ENCODE measurements at places on chromosomes 3 and 15.

GRCh38 chr15:78949461-78949860, 4.6 kb upstream of the CTSH start:
- H3K27ac ChIP-seq, result no peak overlapping the region
- H3K4me3 ChIP-seq, result no peak overlapping the region
- no peaks in the 10 kb centered on the region for H3K27me3 ChIP-seq
- peaks cover 5% of the 10 kb centered on the region for H3K4me1 ChIP-seq

DNA sequence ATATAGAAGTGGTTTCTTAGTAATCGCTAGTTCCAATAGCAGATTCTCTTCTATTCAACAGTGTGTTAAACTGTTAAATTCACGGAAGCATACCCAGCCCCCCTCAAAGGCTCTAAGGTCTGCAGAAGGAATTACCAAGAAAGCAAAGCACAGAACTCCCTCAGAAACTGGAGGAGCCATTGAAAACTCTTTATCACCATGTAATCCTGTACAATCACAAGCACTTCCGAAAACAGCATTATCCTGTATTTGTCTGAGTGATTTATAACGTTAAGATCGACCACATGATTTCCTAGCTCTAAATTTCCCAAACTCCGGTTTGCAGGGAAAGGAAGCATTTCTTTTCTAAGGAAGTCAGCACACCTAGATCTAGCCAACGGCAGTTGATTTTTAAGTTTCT, 20.0 kb downstream of the MYO1E start:
- no peaks in the 10 kb centered on the region for H3K36me3 ChIP-seq
- no peak overlapping the region for H3K4me3 ChIP-seq
- H3K27ac ChIP-seq, result no peak overlapping the region
- peaks cover 5% of the 10 kb centered on the region for H3K27me3 ChIP-seq
- peaks cover 41% of the 10 kb centered on the region for H3K4me1 ChIP-seq

DNA sequence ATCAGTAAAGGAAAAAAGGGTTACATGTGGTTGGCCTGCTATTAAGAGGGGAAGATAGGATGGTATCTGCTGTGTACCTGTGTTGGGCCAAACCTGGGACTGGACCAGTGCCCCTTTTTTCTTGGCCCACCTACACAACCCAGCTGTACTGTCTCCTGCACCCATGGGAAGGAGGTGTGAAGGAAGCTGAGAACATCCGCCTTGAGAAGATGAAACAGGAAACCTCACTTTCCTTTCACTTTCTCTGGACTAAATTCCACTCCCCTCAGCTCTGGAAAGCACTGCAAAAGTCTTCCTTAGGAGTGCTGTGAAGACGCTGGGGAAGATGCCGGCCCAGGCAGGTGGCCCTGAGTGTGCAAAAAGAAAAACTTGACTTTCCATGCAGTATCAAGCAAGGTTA, 37.6 kb downstream of the LRRN1 start:
- H3K27ac ChIP-seq, result no peak overlapping the region
- peaks cover 7% of the 10 kb centered on the region for H3K36me3 ChIP-seq
- no peak for DNase-seq
- H3K4me3 ChIP-seq, result peak overlapping the region; percentile 24

GRCh38 chr15:100681335-100681746, 79.0 kb downstream of the ASB7 start:
- no peak overlapping the region for H3K4me3 ChIP-seq
- H3K27ac ChIP-seq, result no peak overlapping the region
- H3K36me3 ChIP-seq, result peaks cover 3% of the 10 kb centered on the region
- no peak for DNase-seq

GRCh38 chr3:134106580-134106979, 76.9 kb upstream of the SLCO2A1 start:
- no peak for DNase-seq
- peaks cover 2% of the 10 kb centered on the region for H3K27me3 ChIP-seq
- H3K4me1 ChIP-seq, result no peaks in the 10 kb centered on the region
- no peak overlapping the region for H3K4me3 ChIP-seq
- H3K36me3 ChIP-seq, result peaks cover 16% of the 10 kb centered on the region
- no peak overlapping the region for H3K27ac ChIP-seq

- peaks cover 5% of the 10 kb centered on the region for H3K27me3 ChIP-seq
- no peak overlapping the region for H3K27ac ChIP-seq
- no peaks in the 10 kb centered on the region for H3K4me1 ChIP-seq
- no peak for DNase-seq
- H3K36me3 ChIP-seq, result no peaks in the 10 kb centered on the region
These were observed 86.7 kb upstream of the SELENOK start for GRCh38 chr3:53978386-53978785.

DNA sequence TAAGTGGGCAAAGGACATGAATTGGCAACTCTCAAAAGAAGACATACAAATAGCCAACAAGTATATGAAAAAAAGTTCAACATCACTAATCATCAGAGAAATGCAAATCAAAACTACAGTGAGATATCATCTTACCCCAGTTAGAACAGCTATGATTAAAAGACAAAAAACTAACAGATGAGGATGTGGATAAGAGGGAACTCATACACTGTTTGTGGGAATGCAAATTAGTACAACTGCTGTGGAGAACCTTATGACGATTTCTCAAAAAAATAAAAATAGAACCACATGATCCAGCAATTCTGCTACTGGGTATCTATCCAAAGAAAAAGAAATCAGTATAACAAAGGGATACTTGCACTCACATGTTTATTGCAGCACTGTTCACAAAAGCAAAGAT, 28.6 kb downstream of the NEK10 start:
- no peak overlapping the region for H3K27ac ChIP-seq
- no peaks in the 10 kb centered on the region for H3K36me3 ChIP-seq
- no peak for DNase-seq

DNA sequence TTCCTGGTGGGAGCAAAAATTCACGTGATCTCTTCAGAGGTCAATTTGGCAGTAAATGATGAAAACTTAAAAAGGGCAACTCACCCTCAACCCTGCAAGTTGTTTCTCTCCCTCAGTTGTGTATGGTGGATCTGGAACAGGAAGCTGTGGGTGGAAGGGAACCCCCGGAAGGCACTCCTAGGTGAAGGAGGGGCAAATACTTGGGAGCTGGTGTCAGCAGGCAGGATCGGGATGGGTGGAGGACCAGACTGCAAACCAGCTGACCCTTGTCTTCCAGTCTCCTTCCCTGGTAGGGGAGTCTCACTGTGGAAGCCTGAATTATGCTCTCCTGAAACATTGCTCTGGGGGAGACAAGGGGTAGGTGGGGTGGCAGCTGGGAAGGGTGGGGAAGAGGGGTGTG, 33.5 kb downstream of the PRR23E start:
- no peak overlapping the region for H3K4me3 ChIP-seq
- no peak for DNase-seq
- H3K4me1 ChIP-seq, result peaks cover 16% of the 10 kb centered on the region
- peaks cover 7% of the 10 kb centered on the region for H3K27me3 ChIP-seq

GRCh38 chr3:8087951-8088350, 413.7 kb upstream of the LMCD1 start:
- H3K4me1 ChIP-seq, result no peaks in the 10 kb centered on the region
- H3K27ac ChIP-seq, result no peak overlapping the region
- no peaks in the 10 kb centered on the region for H3K27me3 ChIP-seq
- no peak for DNase-seq
- H3K4me3 ChIP-seq, result no peak overlapping the region

GRCh38 chr15:56244038-56244810, 545 bp upstream of the RFX7 start:
- peaks cover 10% of the 10 kb centered on the region for H3K27me3 ChIP-seq
- H3K27ac ChIP-seq, result peak overlapping the region; percentile 89
- H3K4me1 ChIP-seq, result peaks cover 42% of the 10 kb centered on the region

- no peak for DNase-seq
- H3K27me3 ChIP-seq, result no peaks in the 10 kb centered on the region
- H3K4me3 ChIP-seq, result no peak overlapping the region
- H3K36me3 ChIP-seq, result no peaks in the 10 kb centered on the region
These were observed 23.1 kb upstream of the ANKRD28 start for GRCh38 chr3:15820911-15821310.

DNA sequence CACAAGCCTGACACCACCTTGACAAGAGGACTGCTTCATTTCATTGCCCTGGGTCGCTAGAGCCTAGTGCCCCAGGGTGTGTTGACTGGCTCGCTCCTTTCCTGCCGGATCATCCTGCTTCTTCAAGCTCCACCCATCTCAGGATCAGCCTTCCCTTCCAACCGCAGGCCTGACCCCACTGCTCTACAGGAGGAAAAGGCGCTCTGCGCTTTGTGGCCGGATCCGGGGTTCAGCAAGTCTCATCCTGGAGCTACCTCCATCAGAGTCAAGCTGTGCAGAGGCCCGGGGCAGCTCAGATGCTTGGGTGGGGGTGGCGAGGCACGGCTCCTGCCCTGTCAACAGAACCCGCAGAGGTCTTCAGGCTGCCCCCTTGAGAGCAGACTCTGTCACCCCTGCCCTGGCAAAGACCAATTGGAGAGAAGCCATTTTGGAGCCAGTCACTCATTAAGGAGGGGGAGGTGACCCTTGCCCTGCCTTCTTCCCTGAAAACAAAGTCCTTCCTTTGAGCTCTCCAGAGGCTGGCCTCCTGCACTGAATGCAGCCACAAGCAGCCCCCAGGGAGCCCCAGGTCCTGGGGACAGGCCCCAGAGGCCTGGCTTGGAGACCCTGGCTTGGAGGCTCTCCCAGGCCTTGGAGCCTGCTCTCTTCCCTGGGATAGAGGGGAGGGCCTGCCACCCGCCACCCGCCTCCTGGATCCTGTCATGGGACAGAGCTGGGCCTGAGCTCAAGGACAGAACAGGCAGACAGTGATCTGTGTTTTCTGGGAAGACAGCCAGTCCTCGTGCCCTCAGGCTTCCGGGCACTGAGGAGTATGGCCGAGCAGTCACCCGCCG, 80.3 kb downstream of the CPN2 start:
- H3K4me3 ChIP-seq, result peak overlapping the region; percentile 58
- no peak overlapping the region for H3K27ac ChIP-seq
- no peak for DNase-seq
- H3K27me3 ChIP-seq, result peaks cover 18% of the 10 kb centered on the region
- peaks cover 40% of the 10 kb centered on the region for H3K4me1 ChIP-seq

DNA sequence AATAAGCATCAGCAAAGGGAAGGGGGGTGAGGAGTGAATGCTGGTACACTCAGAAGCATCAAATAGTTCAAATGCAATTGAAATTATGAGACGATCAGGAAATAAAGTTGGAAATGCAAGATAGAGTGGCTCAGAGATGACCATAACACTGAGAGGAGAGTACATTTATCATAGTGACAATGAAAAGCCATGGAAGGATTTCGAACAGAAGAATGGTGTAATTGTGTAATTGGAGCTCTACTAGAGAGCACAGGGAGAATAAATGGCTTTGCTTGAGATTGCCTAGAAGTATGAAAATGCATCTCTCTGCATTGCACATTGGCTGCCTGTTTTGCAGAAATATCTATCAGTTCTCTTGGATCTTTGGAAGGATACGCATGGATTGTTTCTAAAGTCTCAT, 163.3 kb downstream of the TP63 start:
- H3K27ac ChIP-seq, result no peak overlapping the region
- peaks cover 1% of the 10 kb centered on the region for H3K27me3 ChIP-seq
- no peak for DNase-seq
- H3K36me3 ChIP-seq, result no peaks in the 10 kb centered on the region
- no peaks in the 10 kb centered on the region for H3K4me1 ChIP-seq

DNA sequence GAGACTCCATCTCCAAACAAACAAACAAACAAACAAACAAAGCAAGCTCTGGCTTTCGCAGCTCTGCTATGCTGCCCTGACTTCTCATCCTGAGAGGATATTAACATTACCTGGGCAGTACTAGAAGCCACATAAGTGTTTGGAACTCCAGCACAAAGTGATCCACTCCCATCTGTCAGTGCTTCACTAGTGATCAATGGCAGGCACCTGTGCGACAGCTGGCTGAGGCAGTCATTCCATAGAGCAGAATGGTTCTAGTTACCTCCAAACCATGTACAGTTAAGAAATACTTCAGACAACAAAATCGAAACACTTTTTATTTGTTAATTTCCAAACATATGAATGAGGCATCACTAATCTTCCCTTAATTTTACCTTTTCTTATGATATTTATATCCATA, 2.8 kb upstream of the MB21D2 start:
- H3K4me1 ChIP-seq, result peaks cover 15% of the 10 kb centered on the region
- H3K27ac ChIP-seq, result no peak overlapping the region
- H3K27me3 ChIP-seq, result peaks cover 6% of the 10 kb centered on the region
- peaks cover 3% of the 10 kb centered on the region for H3K36me3 ChIP-seq
- no peak overlapping the region for H3K4me3 ChIP-seq
- DNase-seq, result no peak

- no peak for DNase-seq
- no peaks in the 10 kb centered on the region for H3K27me3 ChIP-seq
- no peak overlapping the region for H3K4me3 ChIP-seq
- no peaks in the 10 kb centered on the region for H3K36me3 ChIP-seq
- H3K4me1 ChIP-seq, result no peaks in the 10 kb centered on the region
These were observed 270.4 kb downstream of the ZBBX start for GRCh38 chr3:167109746-167110145.

GRCh38 chr3:182078316-182078715, 366.6 kb downstream of the SOX2 start:
- H3K27ac ChIP-seq, result no peak overlapping the region
- H3K27me3 ChIP-seq, result no peaks in the 10 kb centered on the region
- H3K36me3 ChIP-seq, result no peaks in the 10 kb centered on the region
- H3K4me3 ChIP-seq, result no peak overlapping the region
- no peaks in the 10 kb centered on the region for H3K4me1 ChIP-seq

- no peak overlapping the region for H3K4me3 ChIP-seq
- H3K36me3 ChIP-seq, result no peaks in the 10 kb centered on the region
- H3K27me3 ChIP-seq, result peaks cover 2% of the 10 kb centered on the region
- H3K27ac ChIP-seq, result no peak overlapping the region
These were observed 280.2 kb upstream of the ICE2 start for GRCh38 chr15:60758961-60759729.

- H3K4me3 ChIP-seq, result peak overlapping the region; percentile 97
- DNase-seq, result peak; percentile 94
- peaks cover 62% of the 10 kb centered on the region for H3K4me1 ChIP-seq
- peak overlapping the region; percentile 100 for H3K27ac ChIP-seq
These were observed 2.0 kb upstream of the BHLHE40 start for GRCh38 chr3:4977001-4977852.

DNA sequence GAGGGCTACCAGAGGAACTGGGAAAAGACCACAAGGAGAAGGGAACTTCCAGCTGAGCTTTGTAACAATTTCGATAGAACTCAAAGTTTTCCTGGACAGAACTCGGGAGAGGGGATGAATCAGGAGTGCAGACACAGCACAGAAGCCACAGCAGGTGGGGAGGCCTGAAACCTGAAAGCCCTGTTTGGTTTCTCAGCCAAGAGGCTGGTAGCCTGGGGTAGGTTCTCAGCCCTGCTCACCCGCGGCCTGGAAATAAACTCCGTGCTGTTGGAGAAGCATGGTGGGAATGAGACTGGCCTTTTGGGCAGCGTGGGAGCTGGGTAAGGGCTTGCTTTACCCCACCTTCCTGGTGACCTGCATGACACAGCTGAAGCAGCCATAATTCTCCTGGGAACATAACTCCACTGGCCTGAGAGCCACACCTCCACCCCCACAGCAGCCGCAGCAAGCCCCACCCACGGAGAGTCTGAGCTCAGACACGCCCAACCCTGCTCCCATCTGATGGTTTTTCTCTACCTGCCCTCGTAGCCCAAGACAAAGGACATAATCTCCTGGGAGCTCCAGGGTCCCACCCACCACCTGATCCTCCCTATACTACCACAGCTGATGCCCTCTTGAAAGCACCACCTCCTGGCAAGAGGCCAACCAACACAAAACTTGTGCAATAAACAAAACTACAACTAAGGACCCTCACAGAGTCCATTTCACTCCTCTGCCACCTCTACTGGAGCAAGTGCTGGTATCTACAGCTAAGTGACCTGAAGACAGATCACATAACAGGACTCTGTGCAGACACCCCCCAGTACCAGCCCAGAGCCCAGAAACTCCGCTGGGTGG, 52.5 kb upstream of the CHRM5 start:
- no peaks in the 10 kb centered on the region for H3K27me3 ChIP-seq
- no peaks in the 10 kb centered on the region for H3K4me1 ChIP-seq
- DNase-seq, result no peak
- H3K27ac ChIP-seq, result no peak overlapping the region
- no peak overlapping the region for H3K4me3 ChIP-seq
